ENCODE measurements at places on chromosomes 12 and 14.

DNA sequence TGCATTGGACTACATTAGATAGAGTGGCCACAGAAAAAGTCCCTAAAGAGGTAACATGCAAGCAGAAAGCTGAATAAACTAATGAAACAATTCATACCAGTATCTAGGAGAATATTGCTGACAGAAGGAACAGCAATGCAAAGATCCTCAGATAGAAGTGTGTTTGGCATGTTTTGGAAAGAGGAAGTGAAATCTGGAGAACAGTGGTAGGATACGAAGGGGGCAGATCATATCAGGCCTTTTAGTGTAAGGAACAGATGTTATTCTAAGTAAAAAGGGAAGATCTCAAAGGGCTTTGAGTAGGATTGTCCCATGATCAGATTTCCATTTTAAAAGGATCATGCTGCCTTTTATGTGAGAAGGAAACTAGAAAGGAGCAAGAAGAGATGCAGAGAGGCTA, 342.9 kb downstream of the PAWR start:
- DNase-seq: no peak

- DNase-seq: peak; percentile 35
These were observed 98.2 kb downstream of the SNAPC1 start for GRCh38 chr14:61860294-61860918.

- no peak for DNase-seq
These were observed 162.7 kb downstream of the EGLN3 start for GRCh38 chr14:33788161-33788560.

DNA sequence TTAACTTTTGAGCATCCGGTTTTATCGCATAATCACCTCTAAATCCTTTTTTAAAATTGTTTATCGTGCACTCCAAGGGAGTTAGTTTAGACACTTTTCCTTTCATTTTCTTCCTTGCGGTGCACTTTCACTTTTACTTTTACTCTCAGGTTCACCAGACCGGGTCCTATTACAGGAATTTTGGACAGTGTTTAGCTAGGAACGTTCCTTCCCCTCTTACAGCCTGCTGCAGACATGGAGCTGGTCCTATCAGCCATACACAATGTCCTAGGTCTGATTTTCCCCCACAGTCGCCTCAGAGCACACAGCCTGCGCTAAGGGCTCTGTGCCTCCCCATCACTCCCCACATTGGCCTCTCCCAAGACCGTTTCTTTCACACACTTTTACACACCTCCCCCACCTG, 103.9 kb downstream of the ALG10 start:
- DNase-seq: no peak

- DNase-seq: no peak
These were observed 90.6 kb downstream of the VCPKMT start for GRCh38 chr14:50025776-50026175.

DNA sequence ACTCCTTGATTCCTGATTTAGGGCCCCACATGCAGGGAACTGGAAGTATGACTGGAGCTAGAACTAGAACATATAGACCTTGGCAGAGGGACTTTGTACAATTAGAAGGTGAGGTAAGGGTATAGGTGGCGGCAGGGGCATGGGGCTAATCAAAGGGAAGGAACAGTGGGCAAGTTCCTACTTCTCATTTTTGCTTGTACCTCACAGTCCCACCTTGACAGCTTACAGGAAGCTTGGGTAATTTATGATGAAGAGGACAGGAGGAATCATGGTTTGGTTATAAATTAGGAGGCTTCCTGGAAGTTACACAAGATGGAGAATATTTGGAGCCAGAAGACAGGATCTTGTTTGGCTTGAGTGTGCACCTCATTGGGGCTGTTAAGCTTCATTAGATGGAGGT, 33.4 kb downstream of the SUSD6 start:
- DNase-seq: no peak

DNA sequence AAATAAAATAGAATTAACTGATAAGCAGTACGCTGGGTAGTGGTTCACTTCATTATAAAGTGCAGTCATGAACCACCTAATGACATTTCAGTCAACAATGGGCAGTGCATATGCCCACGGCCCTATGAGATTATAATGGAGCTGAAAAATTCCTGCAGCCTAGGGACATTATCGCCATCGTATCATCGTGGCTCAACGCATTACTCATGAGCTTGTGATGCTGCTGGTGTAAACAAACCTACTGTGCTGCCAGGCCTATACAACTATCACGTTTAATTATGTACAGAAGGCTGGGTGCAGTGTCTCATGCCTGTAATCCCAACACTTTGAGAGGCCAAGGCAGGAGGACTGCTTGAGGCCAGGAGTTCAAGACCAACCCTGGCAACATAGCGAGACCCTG, 62.3 kb upstream of the TMEM263 start:
- DNase-seq: no peak

GRCh38 chr12:124666722-124667259, 99.4 kb upstream of the NCOR2 start:
- DNase-seq: no peak

- DNase-seq: no peak
These were observed 45.4 kb upstream of the NEDD1 start for GRCh38 chr12:96861656-96862055.

- DNase-seq: no peak
These were observed 1006.4 kb upstream of the TMEM132C start for GRCh38 chr12:127260531-127260930.

DNA sequence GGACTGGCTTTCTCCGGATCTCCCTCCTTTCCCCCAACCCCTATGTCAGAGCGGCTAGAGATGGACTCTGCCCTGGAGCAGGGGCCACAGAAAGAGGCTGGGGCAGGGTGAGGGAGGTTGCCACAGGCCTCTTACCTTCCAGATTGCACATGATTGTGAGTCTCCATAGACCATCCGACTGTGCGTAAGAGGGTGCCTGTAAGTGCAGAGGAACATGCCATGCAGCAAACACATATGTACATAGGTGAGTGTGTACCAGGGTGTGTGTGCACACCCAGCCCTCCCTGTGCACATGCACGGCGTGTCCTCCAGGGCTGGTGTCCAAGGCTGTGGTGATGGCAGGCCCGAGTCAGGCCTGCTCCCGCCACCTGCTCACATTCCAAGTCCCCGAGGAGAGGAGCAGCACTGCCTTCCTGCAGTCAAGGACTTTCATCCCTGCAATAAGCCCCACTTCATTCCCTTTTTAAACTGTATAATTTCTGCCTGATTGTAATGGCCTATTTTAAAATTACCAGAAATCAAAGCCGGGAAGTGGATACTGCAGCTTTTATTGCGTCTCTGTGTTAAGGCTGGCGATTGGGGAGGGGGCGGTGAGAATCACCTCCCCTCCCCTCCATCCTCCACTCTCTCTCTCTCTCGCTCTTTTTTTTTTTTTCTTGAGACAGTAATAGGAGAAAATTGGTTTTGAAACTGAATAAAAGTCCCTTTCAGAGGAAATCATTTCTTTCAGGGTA, 28.5 kb downstream of the FAM222A start:
- no peak for DNase-seq

GRCh38 chr14:91406982-91407381, 10.6 kb downstream of the CCDC88C start:
- no peak for DNase-seq

- DNase-seq: no peak
These were observed 53.6 kb downstream of the R3HDM2 start for GRCh38 chr12:57377103-57377840.

DNA sequence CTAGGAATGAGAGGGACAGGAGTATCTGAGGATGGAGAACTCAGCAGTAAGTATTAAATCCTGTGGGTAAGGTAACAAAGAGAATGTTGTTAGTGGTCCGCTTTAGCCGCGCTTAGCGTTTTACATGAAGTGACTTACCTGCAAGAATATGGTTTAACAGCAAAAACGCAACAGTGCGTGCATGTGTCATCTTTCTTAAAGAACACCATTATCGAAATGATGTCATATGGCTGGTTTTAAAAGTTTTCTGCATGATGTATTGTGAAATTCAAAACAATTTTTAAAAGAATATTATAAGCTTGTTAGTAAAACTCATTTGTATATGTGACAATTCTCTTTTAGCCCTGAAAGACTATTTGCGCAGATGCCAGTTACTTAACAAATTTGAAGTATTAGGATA, 1.7 kb downstream of the LEMD3 start:
- no peak for DNase-seq

- no peak for DNase-seq
These were observed 1280.9 kb downstream of the AACS start for GRCh38 chr12:126346087-126346486.

DNA sequence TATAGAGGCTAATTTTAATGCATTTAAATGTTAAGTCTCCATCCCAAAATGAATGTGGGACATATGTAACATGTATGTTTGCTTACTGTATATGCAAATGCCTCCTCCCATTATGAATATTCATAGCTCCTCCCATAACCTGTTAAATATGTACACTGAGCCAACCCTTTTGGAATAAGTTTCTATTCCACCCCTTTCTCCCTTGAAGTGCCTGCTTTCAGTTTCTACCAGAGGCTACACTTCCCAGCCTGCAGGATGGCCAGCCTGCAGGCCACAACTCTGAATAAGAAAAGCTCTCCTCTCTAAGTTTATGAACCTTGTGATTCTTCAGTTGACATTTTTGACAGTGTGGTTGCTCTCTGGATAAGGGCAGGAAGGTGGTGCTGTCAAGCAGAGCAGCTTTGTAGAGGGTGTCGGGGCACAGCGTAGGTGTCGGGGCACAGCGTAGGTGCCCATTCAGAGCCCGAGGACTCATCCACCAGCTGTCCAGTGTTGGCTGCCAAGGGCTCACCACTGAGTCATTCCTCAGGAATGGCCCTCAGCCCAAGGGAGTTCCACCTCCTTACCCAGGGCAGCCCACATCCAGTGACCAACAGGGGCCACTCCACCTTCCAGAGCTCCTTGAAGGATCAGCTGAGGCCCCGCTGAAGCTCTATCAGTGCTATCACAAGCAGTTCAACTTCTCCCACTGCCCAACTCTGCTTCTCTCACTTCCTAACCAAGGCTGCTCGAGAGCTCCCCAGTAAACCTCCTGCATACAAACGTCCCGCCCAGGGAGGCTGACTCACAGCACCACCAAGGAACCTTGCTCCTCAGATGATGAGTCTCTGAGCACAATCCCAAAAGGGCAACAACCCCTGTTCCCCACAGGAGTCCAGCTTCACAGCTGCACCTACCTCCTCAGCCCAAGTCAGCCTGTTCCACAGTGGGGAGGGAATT, 31.4 kb downstream of the VWF start:
- no peak for DNase-seq

DNA sequence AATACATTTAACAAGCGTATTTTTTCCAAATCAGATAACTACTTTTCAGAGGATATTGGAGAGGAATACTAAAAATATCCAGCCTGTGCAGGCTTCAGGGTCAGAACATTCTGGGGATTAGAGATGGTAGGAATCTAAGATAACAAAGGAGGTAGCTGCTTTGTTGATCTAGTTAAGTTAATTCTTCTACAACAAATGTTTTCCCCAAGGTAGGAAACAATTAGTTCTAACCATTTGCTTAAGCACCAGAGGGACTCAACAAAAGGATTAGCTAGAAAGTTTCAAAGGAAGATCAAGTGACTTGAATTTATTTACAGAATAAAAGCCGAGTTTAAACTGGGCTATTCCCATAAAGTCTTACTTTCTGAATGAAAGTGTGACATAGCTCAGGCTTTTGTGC, 524.2 kb downstream of the TMTC2 start:
- DNase-seq: no peak

GRCh38 chr14:64728106-64728505, 23.9 kb downstream of the PLEKHG3 start:
- DNase-seq: no peak

- DNase-seq: no peak
These were observed 8.3 kb downstream of the CALM1 start for GRCh38 chr14:90405101-90405500.
